ENCODE measurements at places on chromosomes 1 and 21.

DNA sequence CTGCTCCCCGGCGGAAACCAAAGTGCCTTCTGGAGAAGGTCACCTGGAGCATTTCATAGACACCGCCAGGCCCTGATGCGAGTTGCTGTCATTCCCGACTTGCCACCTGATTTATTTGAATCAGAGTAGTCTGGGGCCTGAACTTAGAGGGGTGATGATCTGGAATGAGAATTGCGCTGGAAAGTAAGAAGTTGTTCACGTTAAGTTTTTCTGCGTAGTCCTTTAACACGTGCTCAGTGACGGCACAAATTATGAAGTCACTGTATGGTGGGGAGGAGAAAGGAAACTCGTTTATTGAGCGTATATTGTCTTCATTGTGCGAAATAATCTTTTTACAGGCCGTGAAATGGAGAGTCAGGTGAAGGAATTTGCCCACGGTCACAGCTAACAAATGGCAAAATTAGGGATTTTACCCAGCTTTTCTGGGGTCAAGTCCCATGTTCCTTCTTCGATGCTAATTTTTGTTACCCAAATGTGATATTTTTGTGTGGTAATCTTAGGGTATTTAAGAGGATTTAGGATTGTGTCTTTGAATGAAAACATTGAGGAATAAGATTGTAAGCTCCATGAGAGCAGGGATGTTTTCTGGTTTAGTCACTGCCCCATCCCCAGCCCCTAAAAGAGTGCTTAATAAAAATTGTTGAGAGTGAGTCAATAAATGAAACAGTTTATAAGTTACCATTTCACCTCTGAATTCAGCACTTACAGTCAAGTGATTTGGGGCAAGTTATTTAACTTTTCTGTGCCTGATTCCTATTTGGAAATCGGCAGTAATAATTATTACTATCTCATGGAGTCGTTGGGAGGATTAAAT lies 46.4 kb upstream of the NBL1 start:
- peak; percentile 59 for DNase-seq

DNA sequence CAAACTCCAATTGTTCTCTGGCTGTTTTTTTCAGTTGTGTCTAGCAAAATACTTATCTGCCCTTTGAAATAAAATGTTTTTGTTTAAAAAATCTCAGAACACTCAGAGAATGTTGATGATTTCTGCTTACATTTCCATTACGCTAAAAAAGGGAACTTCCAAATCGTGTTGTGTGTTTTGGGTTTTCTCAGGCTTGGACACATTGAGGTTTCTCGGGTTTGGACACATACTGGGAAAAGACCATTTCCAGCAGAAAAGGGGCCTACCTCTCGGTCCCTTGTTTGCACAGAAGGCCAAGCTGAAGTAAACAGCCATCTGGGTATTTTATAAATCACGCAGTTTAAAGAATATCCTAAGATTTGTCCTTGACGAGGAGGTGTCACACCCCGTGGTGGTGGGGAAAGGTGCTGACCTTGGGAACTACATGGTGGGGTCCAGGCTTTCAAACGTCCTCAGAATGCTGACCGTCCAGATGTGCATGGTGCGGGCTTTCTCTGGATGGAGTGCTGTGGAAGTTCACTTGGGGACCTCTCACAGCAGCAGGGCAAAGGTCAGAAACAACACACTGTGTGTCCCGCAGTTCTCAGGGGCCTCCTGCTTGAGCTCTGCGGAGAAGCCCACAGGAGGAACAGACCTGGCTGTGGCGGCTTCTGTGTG lies 67.8 kb downstream of the SLC37A1 start:
- DNase-seq: no peak

GRCh38 chr1:209747580-209748262 lies 8.1 kb upstream of the TRAF3IP3 start:
- DNase-seq: peak; percentile 83

DNA sequence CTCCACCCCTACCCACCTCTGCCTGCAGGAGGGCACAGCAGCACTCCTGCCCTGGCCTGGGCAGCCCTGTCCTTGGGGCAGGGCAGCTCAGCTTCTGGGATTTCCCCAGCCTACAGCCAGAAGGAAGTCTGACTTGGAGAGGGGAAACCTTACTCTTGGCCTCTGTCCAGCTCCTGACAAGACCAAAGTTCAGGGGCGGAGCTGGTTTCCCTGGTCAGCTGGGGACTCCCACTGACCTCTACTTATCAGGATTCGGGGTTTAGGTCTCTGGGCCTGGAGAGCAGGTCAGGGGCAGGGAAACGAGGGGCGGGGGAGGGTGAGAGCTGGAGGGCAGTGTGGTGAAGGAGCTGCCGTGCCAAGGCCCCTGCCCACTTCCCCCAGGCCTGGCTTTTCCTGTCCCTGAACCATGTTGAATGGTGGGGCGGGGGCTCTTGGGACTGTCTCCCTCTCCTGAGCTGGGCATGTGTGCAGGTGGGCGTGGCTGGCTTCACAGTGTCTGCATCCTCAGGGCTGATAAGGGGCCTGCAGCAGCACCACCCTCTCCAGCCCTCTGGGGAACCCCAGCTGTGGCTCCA lies 16.8 kb upstream of the ETV3 start:
- no peak for DNase-seq

DNA sequence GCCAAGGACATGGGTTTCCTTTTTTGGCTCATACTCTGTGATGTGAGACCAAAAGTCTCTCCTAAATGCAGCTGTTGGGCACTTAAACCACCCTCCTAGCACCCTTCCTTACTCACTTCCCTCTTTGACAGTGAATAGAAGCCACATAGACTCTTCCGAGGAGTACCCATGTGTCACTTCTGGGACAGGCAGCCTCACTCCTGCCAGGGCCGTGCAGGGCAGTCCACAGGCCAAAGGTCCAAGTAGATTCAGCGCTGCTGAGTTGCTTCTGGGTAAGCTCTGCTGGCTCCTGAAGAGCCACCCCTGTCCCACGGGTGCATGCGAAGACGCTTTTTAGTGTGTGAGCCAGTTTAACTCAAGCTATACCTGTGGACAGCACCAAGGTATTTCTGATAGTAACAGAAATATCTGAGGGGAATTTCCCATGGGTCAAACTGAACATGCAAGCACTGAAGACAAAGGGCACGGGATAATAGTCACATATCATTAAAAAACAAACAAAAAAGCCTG lies 36.8 kb upstream of the BMP8B start:
- DNase-seq: no peak

- DNase-seq: no peak
Measured at GRCh38 chr21:46560568-46561444, 44.1 kb downstream of the S100B start.

All from CD4-positive, CD25-positive, alpha-beta regulatory T cell (primary cell).